ENCODE measurements at places on chromosomes 6 and 20. TPM values are rescaled to one million over a fixed set of nuclear protein-coding genes. Genes with fewer than 3 reads are reported as not detected.

HEY2 gene
- total RNA-seq, result 0.63 TPM

HTR1E gene
- not detected for total RNA-seq

MAN1A1 gene
- 63.3 TPM for total RNA-seq

ZNF512B gene
- total RNA-seq, result 11.9 TPM

TFAP2A gene
- total RNA-seq, result 1.3 TPM
